ENCODE measurements at places on chromosomes 3 and 15.

DNA sequence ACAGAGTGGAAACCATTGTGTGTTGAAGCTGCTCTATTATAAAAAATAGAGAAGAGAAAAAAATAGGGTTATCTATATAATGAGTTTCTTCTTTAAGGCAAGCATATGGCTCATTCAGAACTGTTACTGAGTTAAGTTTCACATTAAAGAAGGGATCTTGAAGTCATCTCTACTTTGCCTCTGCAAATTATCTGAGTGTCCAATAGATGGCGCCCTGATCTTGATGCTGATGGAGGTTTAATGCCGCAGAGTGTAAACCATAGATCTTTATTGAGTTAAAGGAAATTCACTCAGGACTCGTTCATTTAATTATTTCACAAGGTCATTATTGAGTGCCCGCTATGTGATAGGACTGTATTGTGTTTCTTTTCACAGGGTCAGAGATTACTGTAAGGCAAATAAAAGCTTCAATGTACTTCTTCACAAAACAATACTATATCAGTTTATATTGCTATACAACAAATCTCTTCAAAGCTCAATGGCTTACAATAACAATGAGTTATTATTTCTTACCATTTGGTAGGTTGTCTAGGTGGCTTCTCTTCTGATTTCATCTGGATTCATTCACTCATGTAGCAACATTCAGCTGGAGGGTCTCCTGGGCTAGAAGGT, 171.4 kb downstream of the NSUN3 start:
- DNase-seq = no peak

DNA sequence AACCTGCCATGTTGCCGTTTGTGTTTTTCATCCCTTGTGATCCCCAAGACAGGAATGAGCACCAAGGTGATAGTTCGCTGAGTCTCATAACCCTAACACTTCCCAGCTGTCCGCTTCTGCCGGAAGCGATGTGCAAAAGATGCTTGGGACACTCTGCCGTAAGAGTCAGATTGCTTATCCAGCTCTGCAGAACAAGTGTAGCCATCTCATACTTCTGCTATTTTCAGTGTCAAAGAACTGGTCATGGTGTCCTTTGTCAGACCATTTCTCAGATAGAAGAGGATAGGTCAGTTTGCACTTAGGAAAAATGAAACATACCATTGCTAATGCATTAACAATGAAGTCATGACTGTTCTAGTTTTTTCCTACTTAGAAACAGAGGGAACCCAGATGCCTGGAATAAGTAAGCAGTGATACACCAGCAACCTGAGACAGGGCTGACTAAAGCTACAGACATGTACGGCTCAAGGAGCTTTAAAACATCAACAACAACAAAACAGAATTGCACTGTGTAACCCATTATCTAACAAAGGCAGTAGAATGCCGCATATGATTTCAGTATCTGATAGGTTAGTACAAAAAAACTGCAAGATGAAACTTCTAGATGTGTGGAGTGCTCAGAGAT, 134.0 kb upstream of the IL12A start:
- DNase-seq = no peak

DNA sequence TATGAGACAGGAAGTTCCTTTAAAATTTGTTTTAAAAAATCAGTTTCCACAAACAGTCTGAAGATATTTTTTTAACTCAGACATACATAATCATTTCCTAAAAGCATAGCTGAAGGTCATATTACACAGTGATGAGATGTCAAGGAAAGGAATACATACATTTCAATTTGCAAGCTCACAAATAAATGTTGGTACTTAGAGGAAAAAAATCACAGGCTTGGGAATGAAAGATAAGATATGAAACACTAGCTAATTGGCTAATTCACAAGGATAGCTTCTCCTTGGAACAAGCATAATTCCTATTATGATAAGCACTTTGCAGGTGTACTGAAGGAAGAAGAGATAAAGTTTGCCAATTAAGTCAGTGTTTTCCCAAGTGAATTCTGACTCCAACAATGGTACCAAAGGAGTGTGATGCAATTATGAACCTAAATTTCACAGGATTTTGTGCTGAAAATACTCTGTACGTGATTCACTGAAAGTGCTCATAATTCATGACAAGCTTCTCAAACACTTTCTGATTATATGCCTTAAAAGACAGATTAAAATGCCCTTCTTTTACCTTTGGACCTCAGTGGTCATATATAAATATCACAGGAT, 112.4 kb downstream of the FRMD5 start:
- no peak for DNase-seq

GRCh38 chr3:66393333-66394005, 107.4 kb downstream of the LRIG1 start:
- DNase-seq = no peak

DNA sequence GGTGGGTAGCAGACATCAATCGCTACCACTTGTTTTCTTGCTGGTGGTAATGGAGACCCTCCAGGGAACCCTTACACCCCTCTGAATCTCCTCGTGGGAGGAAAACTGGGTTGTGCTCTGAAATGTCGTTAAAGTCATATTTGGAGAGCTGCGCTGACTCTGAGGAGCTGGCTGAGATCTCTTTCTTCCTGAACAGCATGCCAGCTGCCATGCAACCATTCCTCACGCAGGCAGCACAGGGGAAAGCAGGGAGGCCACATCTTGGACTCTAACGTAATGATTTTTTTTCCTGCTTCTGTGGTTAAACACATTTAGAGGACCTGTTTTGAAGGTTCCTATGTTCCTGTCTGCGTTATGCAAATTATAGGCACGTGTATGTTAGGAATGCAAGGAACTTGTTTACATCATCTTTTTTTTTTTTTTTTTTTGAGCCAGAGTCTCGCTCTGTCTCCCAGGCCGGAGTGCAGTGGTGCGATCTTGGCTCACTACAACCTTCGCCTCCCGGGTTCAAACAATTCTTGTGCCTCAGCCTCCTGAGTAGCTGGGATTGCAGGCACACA, 156.7 kb downstream of the TJP1 start:
- no peak for DNase-seq

GRCh38 chr15:76349301-76350070, 12.9 kb downstream of the ISL2 start:
- no peak for DNase-seq

GRCh38 chr3:40843851-40844548, 319.2 kb downstream of the ZNF621 start:
- DNase-seq = no peak

DNA sequence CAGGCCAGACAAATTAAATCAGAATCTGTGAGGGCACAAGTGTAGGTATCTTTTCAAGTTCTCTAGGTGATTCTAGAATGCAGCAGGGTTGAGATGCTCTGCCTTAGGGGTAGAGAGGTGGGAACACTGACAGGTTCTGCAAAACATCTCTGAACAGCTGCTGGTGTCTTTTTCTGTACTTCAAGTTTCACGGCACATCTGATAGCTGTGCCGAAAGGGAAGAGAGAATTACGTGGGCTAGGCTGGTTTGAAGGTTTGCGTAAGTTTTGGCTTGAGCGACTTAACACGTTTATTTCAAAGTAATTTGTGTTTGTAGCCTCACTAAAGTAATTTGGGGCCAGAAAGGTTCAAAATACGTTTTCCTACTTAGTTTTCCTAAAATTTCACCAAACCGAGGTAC, 22.5 kb downstream of the PXK start:
- no peak for DNase-seq

DNA sequence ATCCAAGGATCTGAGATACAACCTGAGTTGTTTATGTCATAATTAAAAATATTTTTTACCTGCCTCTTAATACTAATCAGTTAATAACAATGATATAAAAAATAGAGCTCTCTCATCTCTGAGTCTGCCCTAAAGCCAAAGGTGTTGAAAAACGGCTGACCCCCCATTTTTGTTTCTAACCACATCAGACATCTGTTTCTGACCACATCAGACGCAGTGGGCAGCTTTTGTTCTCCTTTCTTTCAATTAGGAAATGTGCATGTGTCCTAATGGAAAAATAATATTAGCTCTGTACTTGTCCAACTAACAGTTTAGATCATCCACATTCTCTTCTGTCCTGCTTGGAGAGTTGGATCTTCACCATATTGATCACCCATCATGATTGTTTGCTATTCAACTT, 144.6 kb downstream of the SHOX2 start:
- no peak for DNase-seq

DNA sequence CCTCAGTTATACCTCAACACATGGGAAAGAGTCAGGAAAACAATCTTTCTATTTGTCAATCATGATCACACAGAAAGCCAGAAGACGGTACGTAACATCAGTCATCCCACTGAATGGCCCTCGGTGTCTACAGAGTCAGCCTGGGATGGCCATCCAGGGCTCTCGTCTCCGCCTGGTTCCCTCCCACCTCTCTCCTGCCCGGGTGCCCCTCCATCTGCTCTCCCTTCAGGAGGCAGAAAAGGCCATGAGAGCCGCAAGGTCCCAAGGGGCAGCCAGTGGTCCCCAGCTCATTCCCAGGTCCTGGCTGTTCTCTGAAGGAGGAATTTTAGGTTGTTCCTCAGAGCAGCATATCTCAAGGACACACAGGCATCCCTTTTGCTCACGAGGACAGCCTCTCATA, 4.4 kb upstream of the LRRC15 start:
- DNase-seq = no peak

- peak; percentile 3 for DNase-seq
Measured at GRCh38 chr15:83747050-83747717, 93.3 kb downstream of the ADAMTSL3 start.

DNA sequence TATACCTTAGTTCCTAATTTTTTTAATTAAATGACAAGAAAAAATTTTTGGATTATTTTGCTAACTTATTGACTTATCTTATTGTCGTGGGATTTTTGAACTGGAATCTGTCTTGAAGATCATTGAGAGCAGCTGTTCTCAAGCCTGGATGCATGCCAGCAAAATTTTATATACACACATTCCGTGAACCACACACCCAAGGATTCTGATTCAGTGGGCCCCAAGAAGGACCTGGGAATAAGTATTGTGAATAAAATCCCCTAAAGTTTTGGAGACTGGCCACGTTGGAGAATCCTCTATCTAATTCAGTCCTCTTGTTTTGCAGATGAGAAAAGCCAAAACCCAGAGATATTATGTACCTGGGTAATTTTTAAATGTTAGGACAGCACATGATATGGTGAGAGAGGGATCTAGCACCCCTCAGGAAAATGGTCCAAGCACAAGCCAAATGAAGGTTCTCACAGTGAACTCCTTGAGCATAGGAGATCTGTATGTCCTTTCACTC, 55.2 kb downstream of the UNC13C start:
- no peak for DNase-seq

- no peak for DNase-seq
Measured at GRCh38 chr3:102887431-102887830, 452.6 kb downstream of the ZPLD1 start.

GRCh38 chr3:184129012-184129411, 6.1 kb upstream of the EIF2B5 start:
- DNase-seq = no peak

DNA sequence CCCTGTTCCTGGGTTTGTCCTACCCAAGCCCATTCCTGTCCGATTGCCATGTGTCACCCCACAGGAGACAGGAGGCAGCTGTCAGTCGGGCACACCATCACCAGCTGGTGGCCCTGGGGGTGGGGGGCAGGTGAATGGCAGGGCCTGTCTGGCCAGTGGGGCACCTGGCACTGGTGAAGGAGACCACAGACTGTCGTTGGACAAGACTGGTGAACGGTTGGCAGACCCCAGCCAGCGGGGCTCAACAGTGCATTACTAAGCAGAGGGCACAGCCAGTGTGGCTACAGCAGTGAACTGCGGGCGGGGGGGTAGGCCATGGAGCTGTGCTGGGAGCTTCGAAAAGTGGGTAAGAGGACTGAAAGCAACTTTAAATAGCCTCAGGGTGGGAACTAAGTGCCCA, 2.1 kb downstream of the SEMA7A start:
- no peak for DNase-seq

- peak; percentile 39 for DNase-seq
Measured at GRCh38 chr3:71916747-71917369, 131.9 kb upstream of the PROK2 start.

DNA sequence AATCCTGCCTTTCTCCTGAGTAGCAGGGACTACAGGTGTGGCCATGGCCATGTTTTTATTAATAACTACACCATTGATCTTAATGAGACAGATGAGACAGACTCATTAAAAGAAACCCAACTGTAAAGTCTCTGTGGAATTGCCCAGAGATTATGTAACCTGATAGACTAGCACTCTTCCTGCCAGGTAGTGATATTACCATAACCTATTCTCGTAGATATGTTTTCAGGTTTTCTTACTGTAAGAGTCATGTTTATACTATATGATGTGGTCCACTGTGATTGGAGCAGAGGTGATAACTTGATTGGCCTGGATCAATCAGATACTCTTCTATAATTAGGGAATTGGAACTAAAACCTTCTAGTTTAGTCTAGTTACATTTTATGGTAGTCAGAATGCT, 93.7 kb downstream of the NFKBIZ start:
- no peak for DNase-seq

GRCh38 chr15:91304786-91305185, 204.7 kb downstream of the SV2B start:
- DNase-seq = no peak

DNA sequence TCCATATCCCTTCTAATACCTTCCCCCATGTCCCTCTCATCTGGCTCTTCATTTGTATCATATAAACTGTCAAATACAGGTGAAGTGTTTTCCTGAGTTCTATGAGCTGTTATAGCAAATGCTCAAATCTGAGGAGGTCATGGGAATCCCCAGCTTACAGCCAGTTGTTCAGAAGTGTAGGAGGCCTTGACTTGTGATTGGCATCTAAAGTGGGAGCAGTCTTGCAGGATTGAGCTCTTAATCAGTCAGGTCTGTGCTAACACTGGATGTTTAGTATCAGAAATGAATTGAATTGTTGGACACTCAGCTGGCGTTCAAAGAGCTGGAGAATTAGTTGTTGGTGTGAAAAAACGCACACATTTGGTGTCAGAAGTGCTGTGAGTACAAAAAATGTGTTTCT, 65.0 kb downstream of the IFT57 start:
- DNase-seq = no peak

DNA sequence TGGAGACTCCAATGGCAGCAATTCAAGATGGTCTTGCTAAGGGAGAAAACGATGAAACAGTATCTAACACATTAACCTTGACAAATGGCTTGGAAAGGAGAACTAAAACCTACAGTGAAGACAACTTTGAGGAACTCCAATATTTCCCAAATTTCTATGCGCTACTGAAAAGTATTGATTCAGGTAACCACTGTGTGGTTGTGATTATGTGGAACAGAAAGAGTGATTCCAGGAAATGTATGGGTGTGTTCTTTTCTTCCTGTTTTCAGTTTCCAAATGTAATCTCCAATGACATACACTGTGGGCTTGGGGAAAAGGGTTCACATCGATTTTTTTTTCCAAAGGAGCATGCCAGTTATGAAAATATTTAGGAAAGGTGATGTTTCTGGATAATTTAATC, 10.9 kb downstream of the SCG3 start:
- DNase-seq = no peak

DNA sequence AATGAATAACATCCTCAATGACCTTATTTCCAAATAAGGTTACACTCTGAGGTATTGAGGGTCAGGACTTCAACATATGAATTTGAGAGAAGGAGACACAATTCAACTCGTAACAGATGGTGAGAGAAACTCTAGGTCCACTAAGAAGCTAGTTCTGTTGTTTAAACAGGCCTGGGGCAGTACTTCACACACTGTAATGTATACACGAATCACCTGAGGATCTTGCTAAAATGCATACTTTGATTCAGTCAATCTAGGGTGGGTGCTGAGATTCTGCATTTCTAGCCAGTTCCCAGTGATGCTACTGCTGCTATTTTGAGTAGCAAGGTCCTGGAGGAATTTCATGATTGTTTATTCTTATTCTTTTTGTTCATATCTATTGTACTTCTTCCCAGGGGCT, 186.8 kb downstream of the SATB1 start:
- no peak for DNase-seq

Data from anterior cingulate cortex (tissue), 58 donors.